Spinal cord (tissue), 10 donors: ENCODE measurements at places on chromosomes 1 and 21. TPM values are rescaled to one million over a fixed set of nuclear protein-coding genes. Genes with fewer than 3 reads are reported as not detected.

The COL11A1 gene
- 195 TPM for total RNA-seq

The TMEM82 gene
- total RNA-seq = not detected

The HES3 gene
- not detected for total RNA-seq

The ETV3L gene
- 0.10 TPM for total RNA-seq

The KCNK2 gene
- total RNA-seq = 184 TPM
